ENCODE measurements at places on chromosomes 6 and 20.

DNA sequence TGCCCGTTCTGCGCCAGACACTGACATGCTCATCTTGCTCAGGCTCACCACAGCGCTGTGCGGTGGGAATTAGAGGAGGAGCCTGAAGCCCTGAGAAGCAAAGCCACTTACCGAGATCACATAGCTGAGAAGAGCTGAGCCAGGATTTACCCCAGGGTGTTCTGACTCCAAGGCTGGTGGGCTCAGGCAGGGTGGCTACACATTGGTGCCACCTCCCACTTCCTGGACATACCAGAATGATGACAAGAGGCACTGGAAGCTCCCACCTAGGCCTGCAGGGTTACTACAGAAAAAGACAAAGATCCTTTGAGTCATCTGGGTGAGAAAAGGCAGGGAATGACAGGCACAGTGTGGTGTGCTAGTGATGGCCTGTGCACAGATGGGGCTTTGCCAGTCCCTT, 24.4 kb upstream of the FKBP1A start:
- no peak for DNase-seq

- no peak for DNase-seq
Measured at GRCh38 chr6:130967502-130968445, 95.3 kb downstream of the EPB41L2 start.

DNA sequence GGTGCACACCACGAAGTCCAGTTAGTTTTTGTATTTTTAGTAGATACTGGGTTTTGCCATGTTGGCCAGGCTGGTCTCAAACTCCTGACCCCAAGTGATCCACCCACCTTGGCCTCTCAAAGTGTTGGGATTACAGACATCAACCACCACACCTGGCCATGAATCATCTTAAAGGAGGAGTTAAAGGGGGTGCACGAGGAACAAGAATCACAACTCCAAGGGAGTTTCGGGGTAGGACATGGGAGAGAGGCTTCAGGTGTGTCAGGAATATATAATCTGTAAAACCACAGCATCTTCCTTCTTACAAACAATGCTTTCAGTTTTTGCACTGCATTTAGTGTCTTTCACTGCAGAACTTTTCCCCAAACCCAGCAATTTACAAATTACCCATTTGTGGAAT, 137.4 kb upstream of the SGK1 start:
- no peak for DNase-seq

DNA sequence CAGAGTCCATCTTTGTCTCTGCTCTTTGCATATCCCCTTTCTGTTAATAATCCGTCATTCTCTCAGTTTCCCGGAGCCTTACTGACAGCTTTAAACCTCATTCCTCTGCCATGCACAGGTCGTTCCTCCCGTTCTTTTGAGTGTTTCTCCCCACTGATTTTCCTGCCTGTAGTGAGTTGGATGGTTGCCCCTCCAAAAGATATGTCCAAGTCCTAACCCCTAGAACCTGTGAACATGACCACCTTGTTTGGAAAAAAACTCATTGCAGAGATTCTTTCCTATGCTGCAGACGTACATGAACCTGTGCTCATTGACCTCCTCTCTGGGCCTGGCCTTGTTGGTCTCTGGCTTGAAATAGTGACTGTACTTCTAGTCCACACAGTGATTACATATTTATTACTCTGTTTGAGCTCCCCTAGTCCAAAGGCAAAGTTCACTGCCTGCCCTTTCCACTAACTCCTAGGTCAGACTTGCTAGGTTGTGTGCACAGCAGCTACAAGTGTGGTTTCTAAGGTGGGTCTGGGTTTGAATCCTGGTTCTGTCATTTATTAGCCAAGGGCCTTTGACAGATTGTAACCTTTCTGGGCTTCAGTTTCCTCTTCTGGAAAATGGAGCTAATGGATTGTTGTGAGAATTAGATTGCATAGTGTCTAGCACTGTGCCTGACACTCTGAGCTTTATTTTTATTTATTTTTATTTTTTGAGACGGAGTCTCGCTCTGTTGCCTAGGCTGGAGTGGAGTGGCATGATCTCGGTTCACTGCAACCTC, 29.3 kb downstream of the PPARD start:
- no peak for DNase-seq

- DNase-seq, result no peak
Measured at GRCh38 chr6:163776196-163776905, 361.8 kb downstream of the QKI start.

DNA sequence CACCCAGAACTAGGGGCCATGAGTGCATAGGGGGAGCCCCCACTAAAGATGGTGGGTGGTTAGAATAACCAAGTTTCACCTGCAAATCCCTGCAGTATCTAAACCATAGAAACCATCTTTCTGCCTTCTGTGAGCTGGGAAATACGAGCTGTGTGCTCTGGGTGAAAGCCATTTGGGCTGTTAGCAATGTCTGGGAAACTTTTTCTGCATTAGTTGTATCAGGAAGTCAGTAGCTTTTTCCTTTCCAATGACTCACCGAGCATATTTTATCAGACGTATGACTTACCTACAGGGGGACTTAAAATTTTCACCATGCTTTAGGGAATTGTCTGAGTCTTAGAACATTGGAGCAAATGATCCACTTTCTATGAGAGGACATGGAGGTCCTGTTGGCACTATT, 584.0 kb downstream of the QKI start:
- DNase-seq, result no peak

- no peak for DNase-seq
Measured at GRCh38 chr6:139313229-139313628, 21.4 kb upstream of the TXLNB start.

GRCh38 chr20:14951105-14951504, 613.7 kb upstream of the FLRT3 start:
- no peak for DNase-seq

GRCh38 chr6:56866917-56867522, 87.9 kb upstream of the BEND6 start:
- no peak for DNase-seq

GRCh38 chr6:55410674-55411073, 83.4 kb downstream of the GFRAL start:
- no peak for DNase-seq

All from NCI-H1930 (cell line).